Endothelial cell of umbilical vein (primary cell): ENCODE measurements at places on chromosomes 3 and 15. TPM values are rescaled to one million over a fixed set of nuclear protein-coding genes. Genes with fewer than 3 reads are reported as not detected.

DNA sequence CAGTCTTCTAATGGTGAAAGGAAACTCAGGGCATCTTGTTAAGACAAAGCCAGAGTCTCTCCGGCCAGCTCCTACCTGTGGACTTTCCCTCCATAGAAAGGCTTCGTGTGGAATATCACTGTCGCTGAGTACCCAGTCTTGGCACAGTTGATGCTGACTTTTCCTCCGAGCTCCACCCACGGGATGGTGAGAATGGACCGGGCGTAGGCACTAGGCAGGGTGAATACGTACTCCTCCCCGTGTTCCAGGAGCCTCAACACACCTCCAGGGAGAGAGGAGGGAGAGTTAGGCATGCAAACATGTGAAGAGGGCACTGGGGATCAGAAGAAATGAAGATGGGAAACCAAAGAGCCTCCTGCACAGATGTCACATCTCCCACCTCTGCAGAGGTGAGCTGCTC lies 138.0 kb downstream of the STT3B start:
- H3K27me3 ChIP-seq, result no peaks in the 10 kb centered on the region
- no peak overlapping the region for H3K27ac ChIP-seq
- no peak for DNase-seq
- no peaks in the 10 kb centered on the region for H3K36me3 ChIP-seq
- no peak overlapping the region for H3K4me3 ChIP-seq
- peaks cover 16% of the 10 kb centered on the region for H3K4me1 ChIP-seq

DNA sequence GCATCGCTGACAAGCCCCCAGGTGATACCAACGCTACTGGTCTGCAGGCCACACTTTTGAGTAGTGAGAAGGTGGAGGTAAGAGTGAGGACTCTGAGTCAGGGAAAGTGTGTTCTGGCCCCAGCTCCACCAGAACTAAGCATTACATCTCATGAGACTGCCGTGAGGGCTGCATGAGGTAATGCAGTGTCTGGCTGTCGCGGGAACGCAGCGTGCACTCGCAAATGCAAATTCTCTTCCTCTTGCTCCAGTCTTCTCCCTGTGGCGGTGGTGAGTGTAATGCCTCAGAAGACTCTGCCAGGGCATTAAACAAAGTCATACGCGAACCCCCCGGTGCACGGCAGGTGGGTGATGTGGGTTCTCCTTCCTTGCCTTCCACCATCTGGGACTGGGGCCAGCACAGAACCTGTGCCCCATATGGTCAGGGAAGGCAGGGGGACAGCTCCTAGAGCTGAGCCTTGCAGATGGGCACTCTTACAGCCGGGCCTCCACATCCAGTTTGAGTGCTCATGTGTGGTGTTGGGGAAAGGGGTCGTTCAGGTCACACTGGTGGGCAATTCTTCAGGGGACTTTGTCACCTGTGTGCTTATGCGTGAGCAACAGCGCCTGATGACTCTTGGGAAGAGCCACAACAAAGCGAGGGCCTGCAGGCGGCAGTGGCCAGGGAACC lies 175.8 kb downstream of the XXYLT1 start:
- no peak overlapping the region for H3K4me3 ChIP-seq
- H3K4me1 ChIP-seq, result peaks cover 7% of the 10 kb centered on the region
- peaks cover 1% of the 10 kb centered on the region for H3K36me3 ChIP-seq
- DNase-seq, result no peak

DNA sequence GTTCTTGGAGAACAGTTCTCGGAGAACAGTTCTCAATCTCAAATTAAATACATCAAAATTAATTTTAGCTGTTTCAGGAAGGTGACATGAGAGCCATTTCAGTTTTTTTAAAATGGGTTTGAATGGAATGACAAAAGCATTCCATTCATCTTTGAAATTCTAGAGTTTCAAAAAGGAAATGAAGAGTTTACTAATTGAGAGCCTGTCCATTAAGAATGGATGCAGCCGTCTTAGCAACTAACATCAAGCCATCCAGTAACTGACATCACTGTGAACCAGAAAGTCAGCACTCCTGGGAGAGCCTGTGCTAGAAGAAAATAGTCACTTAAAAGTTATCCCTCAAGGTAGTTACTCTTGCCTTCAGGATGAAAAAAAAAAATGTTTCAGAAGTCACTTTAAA lies 47.0 kb upstream of the FSTL1 start:
- DNase-seq, result no peak
- H3K4me3 ChIP-seq, result no peak overlapping the region
- H3K27ac ChIP-seq, result peak overlapping the region; percentile 66
- H3K4me1 ChIP-seq, result peaks cover 29% of the 10 kb centered on the region
- H3K36me3 ChIP-seq, result no peaks in the 10 kb centered on the region

The FANCD2OS gene
- not detected in 2 replicates for total RNA-seq

- peaks cover 23% of the 10 kb centered on the region for H3K4me1 ChIP-seq
- DNase-seq, result no peak
- no peak overlapping the region for H3K27ac ChIP-seq
- no peaks in the 10 kb centered on the region for H3K36me3 ChIP-seq
These were observed 29.3 kb downstream of the ZNF710 start for GRCh38 chr15:90030376-90030775.

DNA sequence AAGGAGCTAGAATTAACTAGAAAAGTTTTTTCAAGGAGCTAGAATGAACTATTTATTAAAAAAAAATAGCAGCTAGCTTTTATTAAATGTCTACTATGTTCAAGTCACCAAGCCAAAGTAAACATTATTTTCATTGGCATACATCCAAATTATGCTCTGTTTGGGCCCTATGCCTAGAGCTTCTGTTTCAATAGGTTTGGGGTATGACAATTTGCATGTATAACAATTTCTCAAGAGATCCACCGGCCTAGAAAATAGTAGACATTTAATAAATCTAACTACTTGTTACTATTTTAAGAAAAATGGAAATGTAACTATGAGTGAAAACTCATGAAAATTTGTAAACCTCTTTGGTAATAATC lies 8.0 kb downstream of the GABRR3 start:
- H3K4me3 ChIP-seq, result no peak overlapping the region
- H3K27me3 ChIP-seq, result peaks cover 7% of the 10 kb centered on the region
- H3K27ac ChIP-seq, result no peak overlapping the region
- no peaks in the 10 kb centered on the region for H3K36me3 ChIP-seq
- no peaks in the 10 kb centered on the region for H3K4me1 ChIP-seq
- peak; percentile 62 for DNase-seq

DNA sequence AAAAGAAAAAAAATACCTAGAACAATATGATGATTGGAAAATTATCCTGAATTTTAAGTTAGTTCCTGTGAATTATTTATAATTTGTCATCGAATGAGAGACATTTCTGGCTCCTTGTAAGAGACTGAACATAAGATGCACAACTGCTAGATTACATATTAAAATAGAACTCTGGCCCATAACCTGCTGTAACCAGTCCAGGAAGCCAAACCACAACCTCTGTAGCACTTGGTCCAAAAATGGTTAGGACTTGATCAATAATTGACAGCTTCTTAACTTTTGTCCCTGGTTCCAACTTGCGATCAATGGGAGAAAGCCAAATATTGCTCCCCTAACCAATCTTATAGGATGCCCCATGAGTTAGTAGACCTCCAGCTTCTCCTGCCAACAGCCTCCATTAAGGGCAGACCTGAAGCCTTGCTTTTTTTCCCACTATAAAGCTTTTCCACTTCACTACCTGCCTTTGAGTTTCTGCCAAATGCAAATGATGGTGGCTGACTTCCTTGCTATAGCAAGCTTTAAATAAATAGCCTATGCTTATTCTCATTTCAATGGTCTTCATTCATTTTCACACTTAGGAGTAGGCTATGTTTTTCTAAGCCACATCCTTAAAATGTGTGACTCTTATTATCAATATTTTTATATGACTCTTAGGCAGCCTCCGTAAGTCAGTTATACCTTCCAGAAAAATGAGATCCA lies 224.0 kb upstream of the ARHGEF26 start:
- DNase-seq, result no peak
- no peaks in the 10 kb centered on the region for H3K4me1 ChIP-seq
- H3K4me3 ChIP-seq, result no peak overlapping the region
- no peak overlapping the region for H3K27ac ChIP-seq

DNA sequence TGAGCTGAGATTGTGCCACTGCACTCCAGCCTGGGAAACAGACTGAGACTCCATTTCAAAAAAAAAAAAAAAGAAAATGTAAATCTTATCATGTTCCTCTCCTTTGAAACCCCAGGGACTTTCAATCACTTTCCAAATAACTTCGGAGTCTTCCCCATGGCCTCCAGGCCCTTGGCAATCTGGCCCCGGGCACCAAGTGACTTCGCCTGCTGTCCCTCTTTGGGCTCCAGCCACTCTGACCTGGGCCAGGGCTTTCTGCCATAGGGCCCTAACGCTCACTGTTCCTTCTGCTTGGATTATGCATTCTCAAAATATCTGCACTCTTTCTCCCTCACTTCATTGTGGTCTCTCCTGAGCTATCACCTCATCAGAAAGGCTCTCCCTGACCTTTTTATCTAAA lies 260.9 kb downstream of the KLF13 start:
- no peak overlapping the region for H3K4me3 ChIP-seq
- H3K36me3 ChIP-seq, result no peaks in the 10 kb centered on the region
- no peak overlapping the region for H3K27ac ChIP-seq
- no peaks in the 10 kb centered on the region for H3K4me1 ChIP-seq
- DNase-seq, result no peak

The CLDN16 gene
- not detected in 2 replicates for total RNA-seq

DNA sequence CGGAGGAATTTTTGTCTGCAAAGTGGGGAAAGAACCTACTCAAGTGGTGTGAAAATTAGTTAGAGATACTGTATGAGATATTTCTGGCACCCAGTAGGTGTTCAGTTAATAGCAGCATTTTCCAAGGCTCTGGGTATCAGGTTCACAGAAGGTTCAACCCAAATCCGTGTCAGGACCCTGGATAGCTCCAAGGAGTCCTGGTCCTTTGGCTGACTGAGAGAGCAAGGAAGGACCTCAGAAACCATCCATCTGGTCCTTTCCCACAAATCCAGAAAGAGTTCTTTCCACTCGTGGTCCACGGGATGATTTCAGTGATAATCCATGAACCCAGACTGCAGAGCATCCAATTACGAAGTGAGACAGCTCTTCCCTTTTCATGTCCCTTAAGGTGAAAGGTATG lies 51.4 kb downstream of the SLC6A11 start:
- no peaks in the 10 kb centered on the region for H3K27me3 ChIP-seq
- no peak overlapping the region for H3K27ac ChIP-seq
- H3K4me3 ChIP-seq, result no peak overlapping the region
- no peaks in the 10 kb centered on the region for H3K4me1 ChIP-seq

DNA sequence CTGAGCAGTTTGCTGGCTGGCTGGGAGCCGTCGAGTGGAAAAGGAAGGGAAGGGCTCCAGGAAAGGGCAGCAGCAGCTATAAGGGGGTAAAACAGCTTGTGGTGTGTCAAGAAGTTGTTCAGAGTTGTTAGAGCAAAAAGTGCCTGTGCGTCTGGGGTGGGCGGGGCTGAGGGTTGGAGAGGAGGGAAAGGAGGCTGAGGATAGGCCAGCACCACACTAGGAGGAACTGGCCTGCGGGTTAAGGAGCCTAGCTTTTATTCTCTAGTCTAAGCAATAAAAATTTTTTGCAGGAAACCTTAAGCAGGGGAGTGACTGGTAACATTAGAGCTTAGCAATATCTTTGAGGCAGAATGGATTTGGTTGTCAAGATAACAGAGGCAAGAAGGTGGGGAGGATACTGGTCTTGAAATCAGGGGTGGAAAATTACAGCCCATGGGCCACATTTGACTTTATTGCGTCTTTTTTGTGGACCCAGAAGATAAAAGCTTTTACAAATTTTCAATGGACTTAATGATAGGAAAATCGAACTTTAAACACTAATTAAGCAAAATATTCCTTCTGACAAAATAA lies 134.5 kb upstream of the AADACL2 start:
- no peak overlapping the region for H3K27ac ChIP-seq
- H3K4me3 ChIP-seq, result no peak overlapping the region
- no peak for DNase-seq
- no peaks in the 10 kb centered on the region for H3K4me1 ChIP-seq
- no peaks in the 10 kb centered on the region for H3K36me3 ChIP-seq
- no peaks in the 10 kb centered on the region for H3K27me3 ChIP-seq

GRCh38 chr3:24296441-24297205 lies 198.0 kb downstream of the THRB start:
- no peak for DNase-seq
- H3K27ac ChIP-seq, result no peak overlapping the region
- no peaks in the 10 kb centered on the region for H3K4me1 ChIP-seq
- H3K27me3 ChIP-seq, result no peaks in the 10 kb centered on the region
- no peak overlapping the region for H3K4me3 ChIP-seq

- H3K27me3 ChIP-seq, result no peaks in the 10 kb centered on the region
- H3K27ac ChIP-seq, result no peak overlapping the region
- H3K4me3 ChIP-seq, result no peak overlapping the region
- no peak for DNase-seq
- no peaks in the 10 kb centered on the region for H3K36me3 ChIP-seq
These were observed 5.0 kb downstream of the SLC28A1 start for GRCh38 chr15:84889313-84889990.

The RASL12 gene
- not detected in 2 replicates for total RNA-seq
